ENCODE measurements at places on chromosomes 13 and 19.

GRCh38 chr19:7928741-7929701, 3.1 kb upstream of the CTXN1 start:
- peak; percentile 70 for DNase-seq

DNA sequence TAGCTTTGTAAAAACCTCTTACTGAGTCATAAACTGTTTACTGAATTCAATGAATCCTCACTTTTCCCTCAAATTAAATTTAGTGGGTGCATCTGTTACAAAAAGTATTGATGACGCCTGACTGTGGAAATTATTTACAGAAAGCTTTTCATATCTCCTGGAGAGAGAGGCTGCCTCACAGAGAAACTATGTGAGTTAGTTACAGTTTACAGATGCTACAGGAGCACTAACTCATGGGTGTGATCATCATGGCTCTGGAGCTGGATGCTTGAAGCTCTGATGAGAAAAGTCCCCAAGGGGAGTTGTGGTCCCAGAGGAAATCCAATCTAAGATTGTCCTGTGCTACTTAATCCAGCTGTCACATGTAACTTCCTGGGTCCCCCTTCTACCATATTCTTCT, 590.8 kb downstream of the LMO7 start:
- DNase-seq: no peak

DNA sequence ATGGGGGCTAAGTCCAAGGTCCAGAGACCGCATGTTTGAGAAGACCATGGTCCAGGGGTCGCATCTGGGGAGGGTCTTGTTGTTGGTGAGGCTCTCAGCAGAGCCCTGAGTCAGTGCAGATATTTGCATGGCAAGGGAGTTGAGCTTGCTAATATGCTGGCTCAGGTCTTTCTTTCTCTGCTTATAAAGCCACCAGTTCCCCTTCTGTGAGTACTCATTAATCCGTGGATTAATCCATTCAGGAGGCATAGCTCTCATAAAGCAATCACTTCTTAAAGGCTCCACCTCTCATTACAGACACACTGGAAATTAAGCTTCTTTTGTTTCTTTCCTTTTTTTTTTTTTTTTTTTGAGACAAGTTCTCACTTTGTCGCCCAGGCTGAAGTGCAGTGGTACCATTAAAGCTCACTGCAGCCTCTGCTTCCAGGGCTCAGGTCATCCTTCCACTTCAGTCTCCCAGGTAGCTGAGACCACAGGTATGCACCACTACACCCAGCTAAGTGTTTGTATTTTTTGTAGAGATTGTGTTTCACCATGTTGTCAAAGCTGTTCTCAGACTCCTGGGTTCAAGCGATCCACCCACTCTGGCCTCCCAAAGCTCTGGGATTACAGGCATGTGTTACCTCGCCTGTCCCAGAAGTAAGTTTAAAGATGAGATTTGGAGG, 216.4 kb downstream of the SLITRK5 start:
- DNase-seq: no peak

GRCh38 chr19:35856546-35857149, at the start of gene KIRREL2:
Gene KIRREL2, plus strand, starts transcription at chr19:35856911. Its CDS starts 209 bp downstream, at chr19:35857120.
- no peak for DNase-seq

DNA sequence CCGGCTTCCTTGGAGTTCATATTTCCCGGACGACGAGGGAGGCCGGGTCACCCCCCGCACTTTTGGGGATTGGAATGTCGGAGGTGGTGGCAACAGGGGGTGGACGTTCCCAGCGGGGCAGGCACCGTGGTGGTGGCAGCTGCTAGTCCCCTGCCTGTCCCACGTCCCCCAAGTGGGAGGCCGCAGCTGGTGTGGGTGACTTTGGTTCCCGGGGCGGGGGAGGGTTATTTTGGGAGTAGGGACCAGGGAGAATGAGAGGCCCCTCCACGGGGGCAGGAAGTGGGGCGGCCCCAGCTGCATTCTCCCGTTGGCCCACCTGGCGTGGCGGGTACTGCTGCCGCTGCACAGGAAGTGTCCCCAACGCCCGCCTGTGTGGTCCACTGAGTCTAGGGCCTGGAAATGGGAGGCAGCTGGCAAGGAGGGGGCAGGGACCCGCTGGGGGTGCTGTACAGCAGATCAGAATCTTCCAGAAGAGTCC, 11.1 kb upstream of the PLIN3 start:
- no peak for DNase-seq

DNA sequence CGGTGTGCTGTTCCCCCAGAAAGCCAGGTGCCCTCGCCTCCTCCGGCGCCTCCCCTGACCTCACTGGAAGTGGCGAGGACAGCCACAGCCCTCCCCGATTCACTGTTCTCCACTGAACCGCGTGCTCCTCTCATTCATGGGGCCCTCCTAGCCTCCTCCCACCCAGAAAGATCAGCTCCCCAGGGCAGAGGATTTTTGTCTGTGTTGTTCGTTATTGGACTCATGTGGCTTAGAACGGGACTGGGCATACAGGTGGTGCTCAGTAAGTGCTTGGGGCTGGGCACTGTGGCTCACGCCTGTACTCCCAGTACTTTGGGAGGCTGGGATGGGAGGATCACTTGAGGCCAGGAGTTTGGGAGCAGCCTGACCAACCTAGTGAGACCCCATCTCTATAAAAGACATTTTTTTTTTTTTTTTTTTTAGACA, 3.8 kb downstream of the PRTN3 start:
- no peak for DNase-seq

- no peak for DNase-seq
These were observed 297.9 kb downstream of the NDFIP2 start for GRCh38 chr13:79778741-79779460.

DNA sequence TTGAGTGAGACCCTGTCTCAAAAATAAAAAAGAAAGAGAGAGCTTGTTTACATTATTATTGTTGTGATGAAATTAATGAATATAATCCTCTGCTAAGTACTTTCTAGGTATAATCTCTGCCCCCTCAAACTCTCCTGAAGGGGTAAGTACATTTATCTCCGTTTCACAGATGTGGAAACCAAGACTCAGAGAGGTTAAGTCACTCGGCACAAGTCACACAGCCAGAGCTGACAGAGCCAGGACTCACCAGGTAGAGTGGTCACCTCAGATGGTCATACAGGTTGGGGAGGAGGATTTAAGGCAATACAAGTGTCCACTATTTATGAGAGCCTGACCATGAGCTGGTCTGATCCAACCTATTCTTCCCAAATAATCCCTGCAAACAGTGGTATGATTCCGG, 15.2 kb upstream of the LYPD3 start:
- no peak for DNase-seq

DNA sequence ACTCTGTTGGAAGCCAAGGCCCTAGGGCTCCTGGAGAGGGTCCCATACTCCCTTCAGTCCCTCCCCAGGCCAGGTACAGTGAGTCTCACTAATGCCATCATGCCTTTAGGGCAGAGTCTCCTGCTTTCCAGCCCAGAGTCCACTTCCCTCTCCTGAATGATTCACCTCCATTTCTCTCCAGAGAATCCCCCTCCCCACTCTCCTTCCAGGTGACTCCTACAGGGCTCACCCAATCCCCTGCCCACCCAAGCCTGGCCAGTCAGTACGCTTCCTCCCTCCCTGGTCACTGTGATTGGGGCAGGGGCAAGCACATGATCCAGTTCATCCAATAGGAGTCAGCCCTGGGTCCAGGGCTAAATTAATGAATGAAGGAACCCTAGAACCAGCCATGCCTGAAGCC, 35.0 kb upstream of the PNMA8B start:
- DNase-seq: no peak

DNA sequence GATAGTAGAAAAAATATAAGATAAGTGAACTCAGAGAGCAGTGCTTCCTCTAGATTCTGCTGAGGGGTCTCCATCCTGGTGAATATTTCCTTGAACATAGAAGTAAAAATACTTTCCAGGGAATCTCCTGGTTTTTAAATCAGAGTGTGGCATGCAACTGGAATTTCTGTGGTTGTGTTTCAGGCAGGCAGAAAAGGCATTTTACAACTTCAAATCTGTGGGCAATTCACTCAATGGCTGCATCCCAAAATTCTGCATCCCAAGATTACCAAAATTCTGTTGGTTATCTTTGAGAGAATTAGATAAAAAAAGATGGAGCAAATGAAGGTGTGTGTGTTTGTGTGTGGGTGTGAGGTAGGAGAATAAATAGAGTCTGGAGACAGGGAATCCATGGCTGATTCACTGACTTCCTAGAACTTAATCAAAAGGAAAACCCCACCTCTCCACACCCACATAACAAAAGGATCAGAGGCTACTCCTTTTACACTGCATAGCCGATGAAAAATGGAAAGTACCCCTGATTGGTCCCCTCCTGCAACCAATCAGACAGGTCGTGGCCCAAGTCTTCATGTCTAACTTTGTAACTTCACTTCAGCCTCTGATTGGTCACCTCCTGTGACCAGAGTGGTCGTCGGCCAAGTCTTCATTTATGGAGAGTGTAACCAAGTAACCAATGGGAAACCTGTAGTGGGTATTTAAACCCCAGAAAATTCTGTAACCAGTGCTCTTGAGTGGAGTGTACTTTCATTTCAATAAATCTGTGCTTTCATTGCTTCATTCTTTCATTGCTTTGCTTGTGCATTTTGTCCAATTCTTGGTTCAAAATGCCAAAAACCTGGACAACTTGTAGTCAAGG, 112.8 kb downstream of the DLEU7 start:
- DNase-seq: no peak

DNA sequence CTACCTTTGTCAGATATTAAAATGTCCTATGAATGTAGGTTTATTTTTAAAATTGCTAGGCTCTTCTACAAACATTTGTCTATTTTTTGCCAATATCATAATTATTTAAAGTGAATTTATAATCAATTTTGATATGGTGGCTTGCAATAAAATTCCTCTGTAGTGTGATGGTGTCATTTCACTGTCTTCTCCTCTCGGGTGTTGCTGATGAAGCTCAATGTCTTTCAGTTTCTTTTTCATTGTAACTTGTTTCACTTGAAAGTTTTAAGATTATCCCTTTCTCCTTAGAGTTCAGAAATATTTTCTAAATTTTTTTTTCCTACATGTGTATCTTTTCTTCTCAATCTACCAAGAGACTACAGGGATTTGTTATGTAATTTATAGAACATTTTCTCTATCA, 267.1 kb upstream of the EDNRB start:
- DNase-seq: no peak

GRCh38 chr19:35731779-35732405, 10.4 kb downstream of the IGFLR1 start:
- DNase-seq: no peak

DNA sequence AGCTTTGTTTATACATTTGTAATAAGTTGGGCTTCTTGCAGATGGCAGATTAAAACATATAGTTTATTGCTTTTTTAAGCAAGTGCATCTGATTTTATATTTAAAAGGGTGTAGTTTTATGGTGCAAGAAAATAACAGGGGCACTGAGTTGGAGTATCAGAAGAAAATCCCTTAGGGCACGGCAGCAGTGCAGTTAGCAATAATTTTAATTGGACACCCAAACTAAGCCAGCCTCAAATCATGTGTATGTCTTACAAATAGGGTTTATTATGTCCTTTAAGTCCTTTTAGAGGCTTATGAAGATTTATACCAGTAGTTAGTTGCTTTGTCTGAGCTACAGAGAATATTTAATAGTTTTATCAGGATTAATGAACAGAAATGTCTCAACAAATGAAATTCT, 57.5 kb downstream of the GPC6 start:
- DNase-seq: no peak

GRCh38 chr13:51638216-51638871, 54.1 kb downstream of the WDFY2 start:
- no peak for DNase-seq

DNA sequence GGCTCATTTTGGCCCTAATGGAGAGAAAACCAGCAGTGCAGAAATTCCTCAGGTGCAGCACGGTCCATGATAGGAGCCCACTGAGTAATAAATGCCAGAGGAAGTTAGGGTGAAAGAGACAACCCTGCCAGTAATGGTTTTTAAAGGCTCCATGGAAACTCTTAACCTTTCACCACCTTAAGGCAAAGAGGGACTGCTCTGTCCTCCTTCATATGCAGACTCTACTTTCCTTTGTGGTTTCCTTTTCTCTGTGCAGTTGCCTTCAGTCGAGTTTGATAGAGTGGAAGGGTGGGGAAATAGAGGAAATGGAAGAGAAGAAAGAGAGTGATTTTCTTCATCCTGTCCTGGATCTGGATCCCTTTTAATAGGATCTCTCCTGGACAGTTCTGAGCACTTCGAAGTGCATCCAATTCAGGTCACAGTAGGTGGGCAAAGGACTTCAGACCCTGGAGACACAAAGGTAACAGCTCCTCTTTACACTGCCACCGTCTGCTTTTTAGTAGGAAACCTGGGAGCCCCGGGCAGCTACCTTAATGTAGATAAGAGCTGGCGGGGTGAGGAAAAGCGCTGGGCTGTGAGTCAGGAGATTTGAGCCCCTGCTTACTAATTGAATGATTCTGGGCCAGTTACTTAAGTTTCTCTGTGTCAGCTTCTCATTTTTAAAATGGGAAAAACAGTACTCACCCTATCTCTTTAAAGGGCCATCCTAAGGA, 294.8 kb downstream of the KCNRG start:
- DNase-seq: no peak

GRCh38 chr13:33070713-33071112, 54.5 kb downstream of the KL start:
- DNase-seq: no peak

DNA sequence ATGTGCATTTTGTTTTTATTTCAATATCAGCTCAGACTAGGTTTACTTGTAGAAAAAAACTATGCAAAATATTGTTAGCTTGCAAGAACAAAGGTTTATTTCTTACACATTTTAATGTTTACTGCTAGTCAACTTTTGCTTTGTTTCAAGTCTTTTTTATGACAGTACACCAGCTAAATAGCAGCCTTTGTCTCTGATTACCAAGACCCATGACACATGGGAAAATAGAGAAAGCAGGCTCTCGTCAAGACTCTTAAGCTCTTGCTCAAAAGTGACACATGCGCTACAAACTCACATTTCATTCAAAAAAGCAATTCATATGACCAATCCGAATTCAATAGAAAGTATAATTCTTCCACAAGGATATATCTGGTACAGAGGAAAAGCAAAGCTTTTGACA, 642.3 kb upstream of the SLITRK1 start:
- DNase-seq: no peak

GRCh38 chr13:111302045-111302726, 18.3 kb upstream of the TEX29 start:
- no peak for DNase-seq

DNA sequence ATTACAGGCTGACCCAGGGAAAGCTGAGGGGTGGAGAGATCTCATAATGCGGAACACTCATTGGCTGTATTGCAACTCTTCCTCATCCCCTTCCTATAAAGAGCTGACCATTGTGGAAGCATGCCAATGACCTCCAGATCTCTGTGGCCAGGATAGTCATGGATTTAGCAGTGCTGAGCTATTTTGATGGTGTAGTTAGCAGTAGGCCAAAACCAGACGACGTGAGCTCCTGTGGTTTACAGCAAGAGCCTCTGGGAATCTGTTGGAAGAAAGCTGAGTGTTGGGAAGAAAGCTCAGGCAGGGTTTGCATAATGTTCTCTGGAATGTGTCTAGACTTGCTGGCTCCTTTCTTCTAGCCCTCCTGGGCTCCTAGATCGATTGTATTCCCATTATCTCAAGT, 187.5 kb upstream of the GPC6 start:
- DNase-seq: no peak

DNA sequence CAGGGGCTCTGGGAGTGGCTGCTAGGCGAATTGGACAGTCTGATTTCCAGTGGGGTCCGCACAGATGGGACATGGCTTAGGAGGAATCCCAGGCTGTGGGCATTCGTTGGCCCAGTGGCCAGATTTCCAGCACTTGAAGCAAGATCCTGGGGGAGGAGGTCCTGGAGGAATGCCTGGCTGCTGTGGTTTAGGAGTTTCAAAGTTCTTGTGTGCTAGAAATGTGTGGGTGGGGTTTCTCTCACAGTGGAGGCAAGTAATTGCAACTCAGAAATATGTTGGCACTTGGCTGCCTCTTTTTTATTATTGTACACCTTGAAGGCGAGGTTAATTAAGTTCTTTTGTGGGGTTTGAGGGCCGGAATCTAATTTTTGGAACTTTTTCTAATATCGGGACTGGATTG, 17.1 kb downstream of the IGFL3 start:
- no peak for DNase-seq

Data from activated gamma-delta T cell treated with Interleukin-2 at 50 U/mL for 16 hours (primary cell).